ENCODE measurements at places on chromosomes 5 and 9.

DNA sequence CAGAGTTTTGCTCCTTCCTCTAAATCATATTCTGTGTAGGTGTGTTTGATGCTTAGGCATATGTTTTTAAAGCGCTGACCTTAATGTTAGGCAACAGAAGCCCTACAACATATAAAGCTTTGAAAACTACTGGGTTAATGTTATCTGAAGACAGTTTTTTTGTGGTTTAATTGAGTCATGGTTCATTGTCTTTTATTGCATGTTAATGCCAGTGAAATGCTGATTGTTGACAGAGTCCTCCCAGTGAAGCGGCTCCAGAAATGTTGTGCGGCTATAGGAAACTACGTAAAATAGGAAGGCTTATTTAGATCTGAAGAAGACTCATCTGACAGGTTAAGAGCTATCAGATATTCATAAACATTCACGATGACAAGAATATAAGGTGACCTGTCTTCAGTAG, 424.6 kb downstream of the CCDC171 start:
- no peak for DNase-seq

- DNase-seq: no peak
Observed at GRCh38 chr9:33211695-33212393, 28.1 kb upstream of the SPINK4 start.

DNA sequence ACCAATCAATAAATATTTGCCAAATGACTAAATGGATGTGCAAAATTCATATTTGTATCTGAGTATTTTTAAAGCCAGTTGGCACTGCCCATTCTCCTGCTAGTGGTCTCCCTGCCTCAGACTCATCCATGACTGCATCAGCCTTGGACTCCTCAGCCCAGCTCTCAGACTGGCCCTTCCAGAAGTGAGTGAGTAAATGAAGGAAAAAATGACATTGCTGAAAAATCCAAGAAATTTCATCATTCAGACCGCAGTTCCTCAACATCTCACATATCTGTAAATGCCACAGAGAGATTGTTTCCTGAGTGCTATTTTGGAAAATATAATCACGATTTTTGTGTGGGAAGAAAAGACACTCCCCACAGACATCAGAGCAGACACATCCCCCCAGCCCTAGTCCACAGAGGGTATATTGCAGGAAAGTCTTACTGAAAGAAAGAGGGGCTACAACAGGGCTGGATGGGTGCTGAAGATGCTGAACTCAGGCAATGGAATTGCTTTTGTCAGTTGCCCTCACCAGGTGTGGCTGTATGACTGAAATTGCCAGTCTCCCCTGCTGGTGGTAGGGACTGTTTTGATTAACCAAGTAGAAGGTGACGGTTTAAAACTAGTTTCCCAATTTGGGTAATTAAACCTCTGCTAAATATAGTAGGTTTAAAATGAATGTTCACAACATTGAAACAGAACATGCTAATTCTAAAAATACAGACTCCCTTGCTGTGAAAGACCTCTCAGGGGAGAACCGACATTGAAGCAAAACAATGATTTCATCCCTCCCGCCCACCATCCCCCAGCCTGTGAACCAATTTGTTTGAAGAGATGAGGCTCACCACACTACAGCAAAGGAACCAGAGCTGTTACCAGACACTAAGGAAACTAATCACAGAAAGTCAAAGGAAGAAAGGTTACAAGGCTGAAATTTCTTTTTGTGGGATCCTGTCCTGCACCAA, 158.8 kb downstream of the DEPDC1B start:
- no peak for DNase-seq

DNA sequence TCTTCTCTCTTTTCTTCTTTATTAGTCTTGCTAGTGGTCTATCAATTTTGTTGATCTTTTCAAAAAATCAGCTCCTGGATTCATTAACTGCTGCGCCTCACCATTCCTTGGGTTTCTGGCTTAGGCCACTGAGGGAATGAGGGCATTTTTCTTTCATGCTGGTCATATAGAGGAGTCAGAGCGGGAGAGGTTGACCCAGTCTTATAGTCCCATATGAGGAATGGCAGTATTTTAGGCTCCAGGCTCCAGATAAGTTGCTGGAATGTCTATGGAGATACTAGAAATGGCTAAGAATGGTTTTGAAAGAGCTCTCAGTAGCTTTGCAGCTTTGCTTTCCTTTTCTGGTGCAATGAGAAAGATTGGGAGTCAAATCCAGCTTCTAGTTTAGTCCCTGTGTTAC, 58.2 kb downstream of the GALNT10 start:
- DNase-seq: no peak

DNA sequence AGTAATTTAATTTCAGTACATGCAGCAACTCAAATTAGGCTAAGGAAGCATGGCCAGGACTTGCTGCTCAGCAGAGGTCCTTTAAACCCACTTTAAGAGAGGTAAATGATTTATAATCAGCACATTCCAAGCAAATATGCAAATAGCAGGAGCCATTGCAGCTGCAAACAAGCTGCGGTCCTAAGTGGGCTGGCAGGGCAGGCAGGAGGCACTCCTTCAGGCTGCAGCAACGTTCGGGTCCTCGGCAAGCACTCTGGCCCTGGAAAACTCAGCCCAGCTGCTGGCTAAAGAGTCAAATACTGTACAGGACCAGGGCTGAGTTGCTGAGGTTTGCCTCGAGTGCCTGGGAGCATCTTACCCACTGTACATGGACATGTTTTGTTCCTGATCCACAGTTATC, 126.9 kb downstream of the FSTL4 start:
- DNase-seq: no peak

GRCh38 chr9:2066312-2067273, 51.4 kb downstream of the SMARCA2 start:
- no peak for DNase-seq

DNA sequence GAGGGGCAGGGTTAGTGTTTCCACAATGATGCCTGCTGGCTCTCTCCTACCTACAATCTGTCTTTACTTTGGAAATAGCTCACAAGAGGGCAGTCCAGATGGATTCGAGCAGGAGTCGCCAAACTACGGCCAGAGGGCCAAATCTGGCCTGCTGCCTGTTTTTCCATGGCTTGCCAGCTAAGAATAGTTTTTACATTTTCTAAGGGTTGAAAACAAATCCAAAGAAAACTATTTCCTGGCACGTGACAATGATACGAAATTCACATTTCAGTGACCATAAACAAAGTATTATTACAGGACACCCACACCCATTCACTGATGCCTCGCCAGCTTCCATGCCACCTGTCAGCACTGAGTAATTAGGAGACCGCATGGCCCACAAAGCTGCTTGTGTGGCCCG, 162.9 kb upstream of the WWC1 start:
- no peak for DNase-seq

DNA sequence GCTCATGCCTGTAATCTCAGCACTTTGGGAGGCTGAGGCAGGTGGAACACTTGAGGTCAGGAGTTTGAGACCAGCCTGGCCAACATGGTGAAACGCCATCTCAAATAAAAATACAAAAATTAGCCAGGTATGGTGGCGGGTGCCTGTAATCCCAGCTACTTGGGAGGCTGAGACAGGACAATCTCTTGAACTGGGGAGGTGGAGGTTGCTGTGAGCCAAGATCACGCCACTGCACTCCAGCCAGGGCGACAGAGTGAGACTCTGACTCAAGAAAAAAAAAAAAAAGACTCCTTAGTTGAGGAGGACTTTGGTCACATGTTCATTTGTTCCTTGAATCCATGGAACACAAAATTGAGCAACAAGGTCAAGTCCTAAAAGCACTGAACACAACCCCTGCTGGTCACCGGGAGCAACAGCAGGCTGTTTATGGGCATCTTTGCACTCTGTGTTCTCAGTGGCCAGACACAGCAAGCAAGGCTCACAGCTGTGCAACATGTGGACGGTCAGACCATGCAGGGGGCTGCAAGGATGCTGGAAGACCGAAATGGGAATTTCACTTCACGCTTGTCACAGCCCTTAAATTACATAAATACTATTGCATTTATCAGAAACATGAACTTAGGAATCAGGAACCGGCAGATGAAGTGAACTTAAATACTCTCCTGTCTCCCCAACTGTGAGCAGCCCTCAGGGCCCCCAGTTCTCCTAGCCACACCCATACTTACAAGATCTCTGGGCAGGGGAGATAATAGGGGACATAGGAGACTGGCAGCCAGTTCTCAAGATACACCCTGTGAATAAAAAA, 2.8 kb downstream of the GBGT1 start:
- DNase-seq: no peak

- DNase-seq: no peak
Observed at GRCh38 chr5:179679014-179679674, 1.7 kb downstream of the CBY3 start.

- DNase-seq: no peak
Observed at GRCh38 chr5:38445374-38446028, 110.9 kb downstream of the LIFR start.

DNA sequence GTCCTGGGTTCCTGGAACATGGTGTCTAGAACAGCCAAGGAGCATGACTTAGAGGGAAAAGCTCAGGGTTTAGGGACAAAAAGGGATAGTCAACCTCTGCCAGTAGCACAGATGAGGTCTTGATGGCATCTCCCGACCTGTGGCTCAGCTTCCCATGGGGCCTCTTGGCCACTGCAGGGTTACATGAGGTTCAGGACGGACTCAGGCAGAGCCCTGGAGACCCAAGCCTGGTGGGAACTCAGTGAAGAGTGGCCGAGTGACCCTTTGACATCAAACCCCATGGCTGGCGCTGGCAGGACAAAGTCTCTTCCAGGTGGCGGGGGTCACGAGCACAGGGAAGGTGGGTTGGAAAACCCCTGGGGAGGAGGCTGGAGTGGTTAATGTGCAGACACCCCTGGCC, 57.8 kb downstream of the MTRR start:
- DNase-seq: no peak

- DNase-seq: no peak
Observed at GRCh38 chr9:121826711-121827110, 175.3 kb downstream of the DAB2IP start.

DNA sequence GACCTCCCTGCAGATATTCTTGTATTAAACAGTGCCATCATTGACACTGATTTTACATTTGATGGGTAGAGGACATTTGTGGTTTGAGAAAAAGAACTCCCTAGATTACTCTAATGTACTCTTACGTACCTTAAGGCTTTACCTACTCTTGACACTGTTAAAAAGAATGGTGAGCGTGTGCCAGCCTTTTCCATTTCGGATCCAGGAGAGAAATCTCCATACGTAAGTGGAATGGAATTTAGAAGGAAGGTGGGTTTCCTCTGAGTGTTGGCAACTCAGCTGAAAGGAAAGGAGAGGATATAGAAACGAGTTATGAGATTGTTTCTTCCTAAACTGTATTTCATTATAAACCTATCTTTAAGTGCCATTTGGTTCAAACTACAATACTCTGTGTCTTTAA, 40.9 kb downstream of the TNPO1 start:
- DNase-seq: no peak

GRCh38 chr5:158812408-158812807, 287.3 kb downstream of the EBF1 start:
- no peak for DNase-seq

GRCh38 chr5:157477814-157478494, 17.9 kb downstream of the NIPAL4 start:
- DNase-seq: no peak

GRCh38 chr5:142896325-142897007, 126.3 kb downstream of the ARHGAP26 start:
- no peak for DNase-seq

DNA sequence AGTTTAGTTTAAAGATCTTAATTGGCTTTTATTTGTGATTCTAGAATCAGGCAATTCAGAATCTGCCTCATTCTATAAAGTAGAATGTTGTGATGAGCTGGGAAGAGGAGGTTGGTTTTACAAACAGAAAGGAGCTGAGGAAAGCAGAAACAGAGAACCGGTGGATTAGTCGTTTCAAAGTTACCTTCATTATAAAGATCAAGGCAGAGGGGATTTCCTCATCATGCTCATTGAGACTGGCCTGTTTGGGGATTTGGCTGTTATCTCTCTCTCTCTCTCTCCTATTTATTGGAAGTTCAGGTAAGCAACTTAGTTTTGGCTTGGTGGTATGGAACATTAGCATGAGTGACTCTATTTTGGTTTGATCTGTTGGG, 134.0 kb downstream of the GCNT1 start:
- DNase-seq: no peak

DNA sequence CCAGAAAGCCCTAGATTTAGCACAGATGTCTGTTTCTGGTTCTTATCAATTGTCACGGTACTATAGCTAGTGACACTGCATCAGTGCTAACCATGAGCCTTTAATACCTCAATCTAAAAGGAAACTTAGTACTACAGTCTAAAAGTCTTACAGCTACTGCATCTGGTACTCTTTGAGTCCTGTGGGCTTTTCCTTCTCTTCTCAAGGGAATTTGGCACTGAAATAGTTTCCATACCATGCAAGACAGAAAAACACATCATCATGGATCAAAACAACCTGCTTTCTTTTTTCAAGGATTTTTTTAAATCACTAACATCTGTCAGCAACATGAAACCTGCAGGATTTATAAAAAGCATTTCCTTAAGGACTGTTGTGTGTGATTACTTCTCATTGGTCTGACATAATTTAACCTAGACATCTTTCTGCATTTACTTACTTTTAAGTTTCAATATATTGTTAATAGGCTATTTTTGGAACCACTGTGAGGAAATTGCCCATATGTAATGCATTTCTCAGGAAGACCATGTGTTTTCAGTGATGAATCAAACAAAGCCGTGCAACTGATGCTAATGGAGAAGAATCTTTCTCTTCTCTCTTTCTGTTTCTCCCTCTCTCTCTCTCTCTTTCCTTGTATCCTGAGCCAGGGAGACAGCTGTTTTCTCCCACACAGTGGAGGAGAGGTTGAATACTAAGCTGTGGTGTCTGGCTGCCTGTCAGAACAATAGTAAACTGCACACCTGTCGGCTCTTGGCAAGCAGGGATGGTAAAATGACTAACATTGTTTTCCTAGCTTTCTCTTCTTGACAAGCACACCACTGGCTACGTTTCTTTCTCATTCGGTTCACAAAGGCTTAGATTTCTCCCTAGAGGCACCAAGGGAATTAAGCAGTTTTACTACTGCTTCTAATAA, 273.4 kb downstream of the CSNK1G3 start:
- DNase-seq: no peak

DNA sequence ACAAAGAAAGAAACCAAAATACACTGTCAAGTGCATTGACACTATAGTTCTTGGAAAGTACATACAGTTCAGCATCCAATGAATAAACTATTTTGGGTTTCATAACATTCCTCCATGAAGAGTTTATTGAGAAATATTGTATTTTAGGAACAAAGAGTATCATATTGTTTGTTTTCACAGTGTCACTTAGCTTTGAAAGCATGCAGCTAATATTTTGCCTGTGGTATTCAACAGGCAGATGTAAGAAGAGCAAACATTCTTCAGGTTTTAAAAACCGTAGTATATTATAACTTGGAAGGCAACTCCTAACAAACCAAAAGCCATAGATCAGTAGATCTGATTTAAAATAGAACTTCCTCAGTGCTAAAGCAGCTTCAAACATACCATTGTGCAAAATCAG, 4.5 kb downstream of the PRELID2 start:
- DNase-seq: no peak

DNA sequence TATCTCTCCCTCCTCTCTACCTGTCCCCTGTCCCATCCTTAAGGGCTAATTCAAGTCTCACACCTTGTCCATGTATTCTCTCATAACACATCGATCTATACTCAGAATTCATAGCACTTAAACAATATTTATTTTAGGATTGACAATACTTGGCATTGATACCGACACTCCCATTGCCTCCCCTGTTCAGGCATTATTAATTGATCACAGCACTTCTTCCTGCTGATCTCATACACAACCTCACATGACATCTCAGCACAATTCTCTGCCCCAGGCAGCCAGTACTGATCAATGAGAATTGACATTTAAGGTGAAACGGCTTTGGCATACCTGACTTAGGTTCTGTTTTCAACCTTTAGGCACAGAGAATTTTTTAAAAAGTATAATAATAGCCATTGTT, 582.4 kb upstream of the BRINP1 start:
- no peak for DNase-seq

Measured in stimulated activated CD8-positive, alpha-beta memory T cell treated with anti-CD3 and anti-CD28 coated beads, Interleukin-7, amount 100 ng/mL, for 1 hour (primary cell).